Esophagus muscularis mucosa (tissue), 4 donors: ENCODE measurements at places on chromosomes 11 and 22. TPM values are rescaled to one million over a fixed set of nuclear protein-coding genes. Genes with fewer than 3 reads are reported as not detected.

DNA sequence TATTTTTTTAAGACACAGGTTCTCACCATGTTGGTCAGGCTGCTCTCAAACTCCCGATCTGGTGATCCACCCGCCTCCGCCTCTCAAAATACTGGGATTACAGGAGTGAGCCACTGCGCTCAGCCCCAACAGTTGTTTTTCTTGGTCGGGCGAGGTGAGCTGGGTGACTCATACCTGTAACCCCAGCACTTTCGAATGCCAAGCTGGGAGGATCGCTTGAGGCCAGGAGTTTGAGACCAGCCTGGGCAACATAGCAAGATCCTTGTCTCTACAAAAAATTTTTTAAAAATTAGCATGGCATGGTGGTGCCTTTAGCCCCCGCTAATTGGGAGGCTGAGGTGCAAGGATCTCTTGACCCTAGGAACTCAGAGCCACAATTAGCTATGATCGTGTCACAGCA lies 7.0 kb upstream of the NF2 start:
- DNase-seq, result no peak

DNA sequence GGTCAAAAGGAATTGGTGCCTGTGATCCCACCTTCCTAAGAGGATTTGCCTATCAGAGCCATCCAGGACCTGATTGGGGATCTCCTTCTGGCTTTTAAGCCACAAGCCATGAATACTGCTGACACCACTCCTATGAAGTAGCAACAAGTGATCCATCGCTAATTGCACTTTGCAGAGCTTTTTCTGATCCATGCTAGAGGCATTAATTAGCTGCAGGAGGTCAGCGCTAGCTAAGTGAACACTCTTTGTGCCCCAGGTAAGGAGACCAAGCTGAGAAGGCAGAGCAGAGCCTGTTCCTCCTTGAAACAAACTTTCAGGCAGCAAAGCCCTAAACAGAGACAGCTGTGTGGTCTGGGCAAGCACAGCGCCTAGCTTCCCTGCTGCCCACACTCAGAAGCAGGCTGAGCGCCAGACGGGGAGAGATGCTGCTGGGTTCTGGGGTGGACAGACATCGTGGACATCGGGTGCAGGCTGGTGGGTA lies 122.2 kb downstream of the ABTB2 start:
- no peak for DNase-seq

DNA sequence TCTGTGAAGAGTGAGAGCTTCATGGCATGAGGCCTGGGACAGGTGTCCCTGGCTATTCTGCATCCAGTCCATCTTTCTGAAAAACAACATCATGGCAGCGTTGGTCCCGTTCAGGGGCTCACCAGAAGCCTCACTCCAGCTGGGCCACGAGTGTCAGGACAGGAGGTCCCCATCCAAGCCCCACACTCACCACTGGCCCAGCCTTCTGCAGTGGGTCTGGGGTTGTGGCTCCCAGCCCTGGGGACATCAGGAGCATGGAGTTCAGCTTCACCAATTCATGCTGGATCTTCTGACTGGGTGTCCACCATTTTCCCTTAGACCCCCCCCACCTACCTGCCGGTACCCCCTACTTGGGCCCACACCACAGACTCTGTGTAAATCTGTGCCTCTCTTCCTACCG lies 400.3 kb downstream of the BRD1 start:
- no peak for DNase-seq

- no peak for DNase-seq
Observed at GRCh38 chr11:70175236-70175698, 27.8 kb upstream of the FADD start.

Gene CARD16
- total RNA-seq, result not detected

Gene GAL
- total RNA-seq, result not detected

DNA sequence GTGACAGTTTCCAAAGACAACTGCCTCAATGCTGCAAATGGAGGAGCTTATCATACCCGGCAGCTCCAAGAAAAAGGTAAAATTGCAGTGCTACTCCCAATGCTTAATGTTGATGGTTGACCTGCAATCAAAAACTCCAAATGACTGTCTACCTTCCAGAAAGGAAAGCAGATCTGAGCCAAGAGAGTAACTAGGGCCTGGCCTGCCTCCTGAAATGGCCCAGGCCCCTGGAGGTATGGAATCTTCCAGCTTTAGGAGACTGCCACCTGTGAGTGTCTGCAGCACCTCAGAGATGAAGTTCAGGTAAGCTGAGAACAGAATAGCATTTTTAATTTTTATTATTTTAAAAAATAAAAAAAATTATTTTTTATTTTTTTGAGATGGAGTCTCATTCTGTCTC lies 23.7 kb downstream of the EXPH5 start:
- no peak for DNase-seq

- DNase-seq, result no peak
Observed at GRCh38 chr11:39367534-39367933, 2091.9 kb downstream of the LRRC4C start.

DNA sequence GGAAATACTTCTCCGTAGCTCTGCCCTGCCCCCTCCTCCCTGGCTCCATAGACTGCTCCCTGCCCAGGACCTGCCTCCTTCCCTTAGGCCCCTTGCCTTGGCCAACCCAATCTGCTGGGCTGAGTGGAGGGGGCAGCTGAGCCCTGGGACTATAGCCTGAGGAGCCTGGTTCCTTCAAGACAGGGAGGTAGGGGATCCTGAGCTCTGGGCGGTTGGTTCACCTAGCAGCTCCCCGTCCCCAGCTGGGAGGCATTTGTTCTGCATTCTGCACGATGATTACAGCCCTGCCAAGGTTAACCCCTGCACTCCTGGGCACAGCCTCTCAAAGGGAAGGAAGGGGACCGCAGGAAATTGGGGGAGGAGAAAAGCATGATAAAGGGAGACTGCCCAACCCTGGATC lies 3.6 kb upstream of the CDC42EP1 start:
- no peak for DNase-seq

Gene DBX1
- not detected for total RNA-seq

DNA sequence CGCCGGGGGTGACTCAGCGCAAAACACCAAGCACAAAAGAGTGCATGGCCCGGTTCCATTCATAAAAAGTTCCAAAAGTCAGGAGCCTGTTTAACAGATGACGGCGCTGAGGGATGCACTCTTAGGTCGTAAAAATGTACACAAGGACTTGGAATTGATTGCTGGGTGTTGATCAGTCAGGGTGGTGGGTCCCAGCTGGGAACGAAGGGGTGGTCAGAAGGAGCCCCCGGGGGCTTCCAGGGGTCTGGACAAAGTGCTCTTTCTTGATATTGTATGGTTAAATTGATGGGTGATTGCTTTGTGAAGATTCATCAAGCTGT lies 20.7 kb downstream of the IFITM10 start:
- DNase-seq, result no peak

GRCh38 chr22:36773935-36774334 lies 2.0 kb downstream of the IFT27 start:
- no peak for DNase-seq

Gene SMC1B
- total RNA-seq, result not detected

DNA sequence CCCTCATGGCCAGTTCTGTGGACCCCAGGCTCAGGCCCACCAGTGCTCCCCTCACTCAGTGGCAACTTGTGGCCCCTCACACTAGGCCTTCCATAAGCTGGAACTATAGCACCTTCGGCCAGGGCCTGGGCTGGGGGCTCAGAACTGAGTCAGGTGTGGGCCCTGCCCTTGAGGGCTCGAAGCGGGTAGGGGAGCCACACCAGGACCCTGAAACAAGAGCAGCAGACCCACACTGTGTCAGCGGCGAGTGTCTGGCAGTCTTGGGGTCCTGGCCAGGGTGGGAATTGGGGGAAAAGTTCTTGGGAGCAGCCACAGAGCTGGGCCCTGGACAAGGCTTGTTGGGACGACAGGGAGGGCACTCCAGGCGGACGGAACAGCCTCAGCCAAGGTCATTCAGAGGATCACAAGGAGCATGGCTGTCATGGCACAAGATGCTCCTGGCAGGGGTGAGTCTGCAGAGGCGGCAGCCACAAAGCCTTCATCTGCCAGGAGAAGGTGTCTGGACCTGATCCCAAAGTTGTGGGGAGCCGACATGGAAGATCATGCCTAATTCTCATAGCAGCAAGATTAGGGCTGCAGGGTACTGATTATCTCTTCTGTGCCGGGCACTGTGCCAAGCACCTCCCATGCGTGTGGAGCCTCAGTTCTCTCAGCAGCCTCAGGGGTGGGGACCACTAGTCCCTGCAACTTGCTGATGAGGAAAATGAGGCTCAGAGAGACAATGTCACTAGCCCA lies 50.7 kb downstream of the SHISAL1 start:
- no peak for DNase-seq

Gene DAGLA
- 4.6 TPM for total RNA-seq

DNA sequence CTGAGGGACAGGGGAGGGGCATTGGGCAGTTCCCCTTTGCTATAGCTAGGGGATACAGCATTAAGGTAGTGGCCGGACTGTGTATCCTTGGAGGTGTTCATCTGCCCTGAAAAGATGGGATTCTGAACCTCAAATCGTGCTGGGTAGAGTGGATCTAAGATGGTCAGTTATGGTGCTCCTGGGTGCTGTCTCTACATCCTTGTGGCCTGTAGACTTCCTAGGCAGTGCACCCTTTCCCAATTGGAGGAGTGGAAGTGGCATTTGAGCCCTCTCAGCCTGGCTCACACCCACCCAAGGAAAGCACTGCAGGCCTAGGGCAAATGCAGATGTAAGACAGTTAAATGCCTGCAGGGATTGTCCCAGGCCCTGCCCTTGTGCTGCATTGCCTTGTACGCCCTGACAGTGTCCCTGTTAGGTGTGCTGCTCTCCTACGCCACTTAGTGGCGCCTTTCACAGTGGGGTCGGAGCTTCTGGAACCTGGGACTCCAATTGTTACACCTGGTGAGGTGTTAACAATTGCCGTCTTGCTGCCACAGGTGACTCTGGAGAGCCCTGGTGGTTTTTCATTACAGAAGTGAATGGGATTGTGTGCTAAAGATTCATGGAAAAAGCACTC lies 35.0 kb downstream of the PPFIBP2 start:
- DNase-seq, result no peak

- DNase-seq, result no peak
Observed at GRCh38 chr11:34997952-34998528, 81.6 kb downstream of the PDHX start.

DNA sequence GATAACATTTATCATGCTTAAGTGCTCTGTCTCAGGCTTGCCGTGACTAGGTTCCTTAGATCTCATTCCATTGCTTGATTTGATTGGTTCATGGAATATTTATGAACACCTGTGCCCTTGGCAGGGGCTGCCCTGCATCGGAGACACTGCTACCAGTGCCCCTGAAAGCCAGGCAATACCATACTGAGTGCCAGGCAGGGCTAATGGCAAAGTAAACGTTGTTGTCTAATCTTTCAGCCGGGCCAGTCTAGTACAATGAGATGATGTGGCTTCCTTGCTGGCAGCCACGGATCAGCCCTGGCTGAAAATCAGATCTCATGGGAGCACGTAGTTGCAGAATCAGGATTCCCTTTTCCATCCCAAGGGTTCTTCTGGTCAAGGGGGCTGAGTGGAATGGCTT lies 5.0 kb upstream of the PGA3 start:
- no peak for DNase-seq

- no peak for DNase-seq
Observed at GRCh38 chr22:28978158-28978557, 83.5 kb downstream of the C22orf31 start.

DNA sequence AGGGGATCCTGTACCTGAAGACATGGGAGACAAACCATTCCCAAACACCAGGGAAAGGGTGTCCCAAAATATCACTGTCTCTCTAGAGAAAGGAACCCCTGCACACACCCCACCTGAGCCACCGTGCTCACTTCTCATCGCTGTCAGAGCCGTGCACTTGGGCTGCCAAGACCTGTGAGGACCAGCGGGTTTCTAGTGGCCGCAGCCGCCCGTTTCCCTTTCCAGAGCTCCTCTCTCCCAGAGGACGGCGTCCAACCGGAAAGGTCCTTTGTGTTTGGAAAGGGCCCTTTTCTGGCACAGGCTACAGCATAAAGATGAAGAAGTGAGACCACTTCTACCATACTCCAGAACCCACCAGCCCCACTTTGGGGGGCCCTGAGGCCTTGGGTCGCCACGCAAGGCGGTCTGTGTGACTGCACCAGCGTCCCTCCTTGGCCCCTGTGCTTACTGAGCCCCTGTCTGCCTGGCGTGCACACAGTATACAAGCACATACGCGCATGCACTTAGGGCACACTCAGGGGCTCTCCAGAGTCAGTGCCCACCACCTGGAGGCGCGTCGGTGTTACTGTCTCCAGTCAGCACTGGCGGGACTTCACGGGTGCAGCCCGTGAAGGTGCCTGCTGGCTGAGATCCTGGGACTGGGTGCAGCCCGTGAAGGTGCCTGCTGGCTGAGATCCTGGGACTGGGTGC lies 381.8 kb downstream of the TBC1D22A start:
- DNase-seq, result no peak

Gene OR2AG2
- not detected for total RNA-seq

Gene ZNF280B
- total RNA-seq, result 0.33 TPM

Gene FGF4
- total RNA-seq, result not detected

Gene SLC35C1
- 18.0 TPM for total RNA-seq

DNA sequence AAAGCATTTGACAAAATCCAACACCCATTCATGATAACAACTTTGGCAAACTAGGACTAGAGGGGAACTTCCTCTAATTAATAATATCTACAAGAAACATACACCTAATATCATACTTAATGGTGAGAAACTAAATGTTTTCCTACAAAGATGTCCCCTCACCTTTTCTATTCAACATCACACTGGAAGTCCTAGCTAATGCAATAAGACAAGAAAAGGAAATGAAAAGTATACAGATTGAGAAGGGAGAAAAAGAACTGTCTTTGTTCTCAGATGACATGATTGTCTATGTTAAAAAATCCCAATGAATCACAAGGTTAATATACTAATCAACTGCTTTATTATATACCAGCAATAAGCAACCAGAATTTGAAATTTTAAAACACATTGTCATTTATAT lies 52.4 kb downstream of the C11orf65 start:
- DNase-seq, result no peak

- no peak for DNase-seq
Observed at GRCh38 chr22:37482244-37482643, 3.9 kb downstream of the MFNG start.

DNA sequence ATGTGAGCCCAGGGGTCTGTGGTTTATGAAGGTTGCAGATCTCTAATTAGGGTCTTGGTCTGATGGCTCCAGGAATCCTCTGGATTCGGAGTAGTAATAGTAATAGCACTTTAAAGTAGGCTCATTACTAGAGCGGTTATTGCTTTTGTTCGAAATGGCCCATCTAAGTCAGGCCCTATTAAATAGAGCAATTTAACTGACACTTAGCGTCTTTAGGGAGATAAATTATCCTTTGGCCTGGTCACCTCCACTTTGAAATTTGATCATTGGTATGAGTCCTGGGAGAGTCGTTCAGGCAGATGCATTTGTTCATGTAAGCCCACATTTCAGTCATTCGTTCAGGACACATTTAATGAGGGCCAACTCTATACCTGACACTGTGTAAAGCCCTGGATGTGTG lies 54.8 kb downstream of the LDLRAD3 start:
- no peak for DNase-seq

- no peak for DNase-seq
Observed at GRCh38 chr11:43936076-43936475, 6.4 kb upstream of the C11orf96 start.

DNA sequence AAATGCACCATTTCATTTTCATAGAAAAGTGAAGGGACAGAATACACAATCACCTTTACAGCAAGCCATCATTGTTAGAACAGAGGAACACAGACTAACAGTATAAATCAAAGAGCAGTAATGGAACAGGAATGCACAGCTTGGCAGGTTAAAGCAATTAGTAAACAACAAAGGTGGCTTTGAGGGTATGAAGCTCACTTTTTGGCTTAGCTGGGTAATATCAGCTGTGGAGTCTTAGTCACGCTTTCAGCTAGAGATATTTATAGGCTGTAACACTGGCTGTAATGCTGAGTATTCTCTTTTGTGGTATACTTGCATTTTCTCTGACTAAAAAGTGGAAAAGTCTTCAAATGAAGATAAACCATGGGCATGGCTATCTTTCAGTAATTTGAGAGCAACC lies 1780.5 kb downstream of the LRRC4C start:
- DNase-seq, result no peak
